Stimulated activated CD8-positive, alpha-beta memory T cell treated with anti-CD3 and anti-CD28 coated beads, Interleukin-15, amount 100 ng/mL, for 48 hours (primary cell): ENCODE measurements at places on chromosomes 4 and X.

DNA sequence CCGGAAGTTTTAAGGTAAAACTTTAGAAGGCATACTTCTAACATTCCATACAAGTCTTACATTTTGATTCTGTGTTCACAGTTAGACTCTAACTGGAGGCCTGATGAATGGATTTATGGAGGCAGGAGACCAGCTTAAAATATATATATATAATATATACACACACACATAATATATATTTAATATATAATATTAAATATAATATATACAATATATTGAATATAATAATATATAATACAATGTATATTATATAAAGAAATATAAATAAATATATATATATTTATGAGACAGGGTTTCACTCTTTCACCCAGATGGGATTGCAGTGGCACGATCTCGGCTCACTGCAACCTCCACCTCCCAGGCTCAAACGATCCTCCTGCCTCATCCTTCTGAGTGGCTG is 7.9 kb upstream of the CTSO start:
- DNase-seq = no peak

DNA sequence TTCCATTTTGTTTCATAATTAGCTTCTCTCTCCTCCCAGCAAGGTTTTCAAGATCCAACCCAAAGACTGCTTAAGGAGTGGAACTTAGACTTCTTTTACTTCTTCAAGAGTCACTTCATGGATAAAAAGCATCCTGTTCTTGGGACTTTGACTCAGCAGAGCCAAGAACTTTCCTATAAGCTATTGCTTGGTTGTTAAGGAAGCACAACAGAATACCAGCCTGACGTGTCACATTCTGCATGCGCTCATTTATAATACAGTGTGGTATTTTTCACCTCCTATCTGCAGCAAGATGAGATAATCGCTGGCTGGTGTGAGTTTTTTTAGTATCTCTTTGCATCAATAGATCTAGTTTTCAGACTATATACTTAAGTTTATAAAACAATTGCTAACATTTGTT is 152.1 kb downstream of the PALLD start:
- no peak for DNase-seq

- no peak for DNase-seq
Measured at GRCh38 chr4:159447296-159447695, 344.4 kb downstream of the RAPGEF2 start.

DNA sequence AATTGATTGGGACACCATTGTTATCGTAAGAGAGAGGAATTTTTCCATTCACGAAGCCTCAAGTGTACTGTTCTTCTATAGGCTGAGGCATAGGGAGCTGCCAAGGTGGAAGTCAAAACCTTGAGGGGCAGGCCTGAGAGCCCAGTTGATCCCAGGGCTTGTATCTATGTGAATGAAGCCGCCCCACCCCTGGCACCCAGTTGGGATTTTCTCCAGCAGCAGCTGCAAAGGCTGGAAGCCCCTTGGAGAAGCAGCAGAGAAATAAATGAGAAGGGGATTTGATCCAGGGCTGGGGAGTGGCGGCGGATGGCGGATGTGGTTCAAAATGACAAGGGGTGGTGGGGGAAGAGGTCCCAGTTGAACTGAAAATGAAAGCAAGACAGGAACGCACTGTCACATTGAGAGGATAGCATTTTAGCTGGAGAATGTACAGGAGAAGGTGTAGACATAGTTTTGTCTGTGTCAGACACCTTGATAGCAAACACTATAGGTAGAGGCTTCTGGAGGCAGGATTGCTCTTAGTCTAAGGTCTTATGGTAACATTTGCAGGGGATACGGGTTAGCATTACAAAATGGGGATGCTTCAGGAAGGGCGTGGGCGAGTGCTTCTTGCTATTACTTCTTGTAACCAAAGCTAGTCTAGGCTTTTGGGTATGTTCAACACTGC is 32.6 kb downstream of the DOCK11 start:
- peak; percentile 20 for DNase-seq

DNA sequence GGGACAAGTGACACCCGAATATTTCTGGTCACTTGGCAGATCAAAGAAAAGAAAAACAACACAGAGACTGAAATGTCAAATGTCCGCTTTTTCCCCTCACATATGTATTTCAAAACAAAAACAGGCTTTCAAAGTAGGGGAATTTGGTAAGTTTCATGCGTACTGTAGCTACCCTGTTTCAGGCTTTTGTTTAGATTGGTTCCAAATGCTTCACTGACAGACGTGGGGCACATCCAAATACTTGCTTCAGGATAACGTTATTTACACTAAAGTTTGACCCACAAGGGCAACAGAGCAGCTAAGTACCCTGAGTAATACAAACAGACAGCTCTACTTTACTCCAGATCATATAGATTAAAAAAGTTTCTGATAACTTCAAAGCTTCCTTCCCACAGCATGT is 804.5 kb upstream of the POU3F4 start:
- DNase-seq = no peak

DNA sequence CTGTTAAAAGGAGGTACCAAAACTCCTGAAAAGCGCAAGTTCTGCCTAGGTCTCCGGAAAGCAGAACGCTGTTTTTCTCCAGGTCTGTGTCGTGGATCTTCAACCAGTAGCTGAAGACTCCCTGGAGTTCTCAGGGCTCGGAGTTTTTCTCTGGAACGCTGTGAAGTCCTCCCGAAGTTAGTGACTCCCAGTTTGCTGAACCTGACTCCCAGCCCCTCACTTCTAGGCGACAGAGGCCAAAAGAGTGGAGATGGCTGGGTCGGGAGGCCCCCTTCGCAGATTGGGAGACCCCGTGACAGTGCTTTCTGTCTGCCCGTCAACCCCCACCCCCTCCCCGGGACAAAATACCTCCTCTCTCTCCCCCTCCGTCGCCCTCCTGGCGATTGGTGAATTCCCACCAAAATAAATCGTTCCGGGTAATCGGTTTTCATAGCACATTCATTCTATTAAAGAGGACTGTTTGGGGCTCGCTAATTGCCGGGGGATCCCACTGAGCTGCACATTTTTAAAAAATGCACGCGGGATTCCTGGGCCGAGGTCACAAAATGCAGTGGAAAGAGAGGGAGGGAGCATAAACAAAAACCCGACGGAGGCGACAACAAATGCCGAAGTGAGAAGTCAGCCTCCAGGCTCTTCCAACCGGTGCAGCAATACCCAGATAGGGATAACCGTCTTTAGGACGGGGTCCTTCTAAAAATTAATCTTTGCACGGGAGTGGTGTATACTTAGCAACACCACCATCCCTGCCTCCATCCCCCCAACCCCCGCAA is 4.0 kb upstream of the MSX1 start:
- DNase-seq = no peak

DNA sequence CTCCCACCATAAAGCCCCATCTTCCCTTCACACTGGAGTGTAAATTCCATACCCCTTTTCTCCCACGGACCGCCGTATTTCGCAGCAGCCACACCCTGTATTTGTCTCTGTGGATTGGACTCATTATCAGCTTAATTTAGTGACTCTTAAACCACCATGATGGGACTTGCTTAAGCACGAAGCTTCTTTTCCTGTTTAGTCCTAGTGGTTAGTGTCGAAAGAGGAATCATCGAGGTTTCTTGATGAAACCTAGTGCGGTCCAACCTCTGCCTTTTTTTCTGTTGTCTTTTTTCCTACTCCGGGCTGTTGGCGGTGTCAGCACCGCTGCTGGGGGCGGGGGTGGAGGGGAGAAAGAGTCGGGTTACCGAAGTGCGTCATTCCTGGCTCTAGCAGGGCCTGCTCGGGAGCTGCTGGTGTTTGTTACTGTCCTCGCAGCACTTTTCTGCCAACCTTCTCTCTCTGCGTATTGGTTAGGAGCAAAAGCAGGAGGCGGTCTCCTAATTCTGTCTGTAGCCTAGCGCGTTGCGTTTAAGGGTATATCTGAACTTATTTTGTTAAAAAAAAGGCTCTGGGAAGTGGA is 1.4 kb downstream of the STAG2 start:
- peak; percentile 80 for DNase-seq
